RCC 7860 (cell line): ENCODE measurements at places on chromosomes 11 and 22.

DNA sequence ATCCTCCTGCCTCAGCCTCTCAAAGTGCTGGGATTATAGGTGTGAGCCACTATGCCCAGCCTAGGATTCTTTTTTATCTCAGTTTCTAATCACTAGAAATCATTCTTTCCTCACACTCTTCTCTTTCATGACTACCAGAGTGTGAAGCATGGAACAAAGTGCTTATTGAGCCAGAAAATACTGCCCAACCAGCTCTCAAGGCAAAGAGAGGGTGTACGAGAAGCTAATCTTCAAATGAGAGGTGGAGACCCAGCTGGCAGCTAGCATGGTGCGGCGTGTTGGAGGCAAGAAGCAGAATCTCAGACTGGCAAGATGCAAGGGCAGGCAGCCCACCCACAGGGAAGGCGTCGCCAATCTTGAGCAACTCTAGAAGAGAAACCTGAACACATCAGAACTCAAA lies 41.1 kb upstream of the ME3 start:
- DNase-seq, result no peak

DNA sequence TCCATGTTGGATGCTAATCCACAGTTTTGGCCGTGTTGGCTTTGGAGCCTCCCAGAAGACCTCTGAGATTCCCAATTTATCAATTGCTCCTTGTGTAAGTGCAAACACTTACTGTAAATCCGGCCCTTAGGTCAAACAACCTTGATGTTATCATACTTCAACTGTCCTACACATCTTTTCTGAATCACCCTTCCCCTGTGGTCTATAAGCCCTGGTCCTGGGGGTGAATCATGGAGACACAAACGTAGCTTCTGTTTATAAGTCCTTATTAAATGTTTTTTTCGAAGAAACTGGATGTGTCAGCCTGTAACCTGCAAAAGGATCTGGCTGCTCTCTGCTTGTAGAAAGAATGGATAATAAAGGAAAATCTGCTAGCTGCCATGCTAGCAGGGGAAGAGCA lies 1.7 kb upstream of the IL10RA start:
- no peak for DNase-seq

GRCh38 chr11:132168344-132168981 lies 798.0 kb downstream of the NTM start:
- DNase-seq, result no peak

DNA sequence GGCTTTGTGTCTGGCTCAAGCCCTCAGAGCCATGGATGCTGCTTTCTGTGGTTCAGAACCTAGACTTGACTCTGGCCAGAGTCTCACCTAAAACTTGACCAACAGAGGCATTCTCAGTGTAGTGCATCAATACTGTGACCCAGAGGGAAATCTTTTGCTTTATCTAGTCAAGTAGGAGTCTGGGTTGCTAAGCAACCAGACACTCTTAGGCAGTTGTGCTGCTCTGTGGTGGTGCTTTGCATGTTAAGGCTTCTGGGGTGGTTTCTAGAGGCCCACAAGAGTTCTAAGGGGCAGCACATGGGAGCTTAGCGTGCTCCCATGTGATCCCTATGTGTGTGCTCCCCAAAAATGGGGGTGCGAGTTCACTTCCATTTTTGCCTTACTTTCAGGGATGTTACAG lies 224.6 kb upstream of the PLET1 start:
- no peak for DNase-seq

- no peak for DNase-seq
Observed at GRCh38 chr11:15523543-15523942, 408.8 kb downstream of the INSC start.

GRCh38 chr11:13664351-13664750 lies 4.1 kb upstream of the FAR1 start:
- no peak for DNase-seq

- DNase-seq, result no peak
Observed at GRCh38 chr11:47268448-47269001, 1.4 kb upstream of the MADD start.

GRCh38 chr11:3894128-3894731 lies 38.8 kb downstream of the STIM1 start:
- no peak for DNase-seq

- DNase-seq, result no peak
Observed at GRCh38 chr22:43853328-43853931, 8.9 kb downstream of the SULT4A1 start.

DNA sequence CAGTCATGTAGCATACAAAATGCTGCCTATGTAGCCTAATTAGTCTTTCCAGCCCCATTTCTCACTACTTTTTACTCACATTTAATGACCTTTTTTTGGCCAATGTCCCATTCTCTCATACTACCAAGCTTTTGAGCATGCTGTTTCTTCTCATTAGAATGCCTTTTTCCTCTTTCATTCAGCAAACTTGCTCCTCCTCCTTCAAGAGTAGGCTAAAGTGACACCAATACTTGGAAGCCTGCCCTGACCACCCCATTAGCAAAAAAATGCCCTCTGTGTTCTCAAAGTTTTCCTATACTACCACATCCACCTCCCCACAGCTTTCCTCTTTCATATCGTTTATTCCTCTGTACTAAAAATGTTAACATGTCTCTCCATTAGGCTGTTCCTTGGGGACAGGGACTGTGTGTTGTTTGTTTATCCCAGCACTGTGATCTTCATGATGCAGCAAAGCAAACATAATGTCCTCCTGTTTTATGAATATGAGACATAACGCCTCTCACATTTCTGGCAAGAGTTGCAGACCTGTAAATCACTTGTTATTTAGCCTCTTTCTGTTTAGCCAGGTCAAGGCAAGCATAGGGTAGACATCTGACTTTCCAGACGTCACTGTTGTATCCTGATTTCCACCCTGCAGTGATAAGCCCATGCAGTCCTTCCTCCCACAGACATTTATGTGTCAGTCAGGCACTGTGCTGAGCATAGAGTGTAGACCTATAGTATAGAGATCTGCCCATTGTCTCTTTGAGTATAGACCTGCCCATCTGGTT lies 62.0 kb upstream of the UCP3 start:
- no peak for DNase-seq

GRCh38 chr11:44659641-44660040 lies 67.1 kb upstream of the TSPAN18 start:
- DNase-seq, result no peak

DNA sequence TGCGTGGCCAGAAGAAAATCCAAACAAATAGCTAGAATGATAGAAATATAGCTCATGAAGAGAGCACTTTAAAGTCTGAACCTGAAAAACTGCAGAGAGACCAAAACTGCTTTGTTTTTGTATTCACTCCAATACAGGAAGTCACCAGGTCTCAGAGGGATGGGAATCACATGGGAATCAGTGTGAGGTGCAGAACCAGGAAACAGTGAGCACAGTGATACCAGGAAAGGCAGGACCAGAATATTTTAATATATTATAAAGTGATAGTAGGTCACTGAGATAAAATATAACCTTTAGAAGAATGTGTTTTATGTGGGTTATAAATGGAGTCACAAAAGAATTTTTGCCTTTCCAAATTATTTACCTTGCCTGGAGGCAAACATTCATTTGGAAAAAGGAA lies 277.3 kb downstream of the CASP12 start:
- no peak for DNase-seq

- peak; percentile 80 for DNase-seq
Observed at GRCh38 chr11:134223836-134224709, at the start of the genes NCAPD3 and VPS26B. TSS of gene NCAPD3 (minus strand) at chr11:134223967. CDS start at chr11:134223926, 41 bp downstream. TSS of gene VPS26B (plus strand) at chr11:134224671. CDS start at chr11:134225123, 452 bp downstream.

DNA sequence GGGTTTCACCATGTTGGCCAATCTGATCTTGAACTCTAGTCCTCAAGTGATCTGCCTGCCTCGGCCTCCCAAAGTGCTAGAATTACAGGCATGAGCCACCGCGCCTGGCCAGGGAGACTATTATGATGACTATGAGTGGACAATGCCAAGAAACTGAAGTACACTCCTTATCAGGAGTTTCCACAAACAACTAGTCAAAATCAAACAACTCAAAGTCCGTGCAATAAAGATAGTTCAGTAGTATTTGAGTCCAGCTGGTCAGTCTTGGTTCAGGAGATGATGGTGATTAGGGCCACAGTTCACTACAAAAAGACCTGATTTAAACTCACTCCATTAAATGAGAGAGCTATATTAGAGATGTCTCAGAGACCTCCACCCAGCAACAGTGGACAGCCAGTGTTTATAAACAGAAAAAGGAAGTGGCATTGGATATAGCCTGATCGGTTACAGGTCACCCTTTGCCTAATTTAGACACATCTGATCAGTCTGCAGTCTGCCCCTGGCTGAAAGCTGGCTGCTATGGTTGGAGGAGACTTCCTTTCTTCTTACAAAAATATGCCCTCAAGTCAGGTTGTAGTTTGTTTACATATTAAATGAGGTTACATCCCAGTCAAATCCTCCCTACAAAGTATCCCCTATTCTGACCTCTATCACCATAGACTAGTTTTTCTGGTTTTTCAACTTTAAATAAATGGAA lies 17.0 kb downstream of the CD3E start:
- no peak for DNase-seq

DNA sequence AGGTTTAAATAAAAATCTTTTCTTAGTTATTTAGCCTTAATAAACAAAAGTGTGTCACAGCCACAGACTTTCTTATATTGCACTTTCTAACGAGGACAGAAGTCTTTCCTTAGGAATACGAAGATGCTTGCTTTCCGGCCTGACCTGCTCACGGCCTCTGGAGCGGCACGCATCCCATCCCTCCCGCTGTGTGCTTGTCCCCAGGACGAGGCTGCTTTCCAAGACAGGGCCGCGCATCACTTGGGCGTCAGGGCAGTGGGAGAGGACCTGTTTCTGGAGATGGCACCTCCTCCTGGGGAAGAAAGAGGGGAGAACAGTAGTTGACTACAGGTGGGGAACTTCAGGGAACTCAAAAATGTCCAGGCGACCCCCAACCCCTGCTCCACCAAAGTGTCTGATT lies 26.4 kb downstream of the GRIK4 start:
- no peak for DNase-seq

- no peak for DNase-seq
Observed at GRCh38 chr22:33589297-33589696, 331.0 kb downstream of the LARGE1 start.
